ENCODE measurements at places on chromosomes 12 and 14. TPM values are rescaled to one million over a fixed set of nuclear protein-coding genes. Genes with fewer than 3 reads are reported as not detected.

DNA sequence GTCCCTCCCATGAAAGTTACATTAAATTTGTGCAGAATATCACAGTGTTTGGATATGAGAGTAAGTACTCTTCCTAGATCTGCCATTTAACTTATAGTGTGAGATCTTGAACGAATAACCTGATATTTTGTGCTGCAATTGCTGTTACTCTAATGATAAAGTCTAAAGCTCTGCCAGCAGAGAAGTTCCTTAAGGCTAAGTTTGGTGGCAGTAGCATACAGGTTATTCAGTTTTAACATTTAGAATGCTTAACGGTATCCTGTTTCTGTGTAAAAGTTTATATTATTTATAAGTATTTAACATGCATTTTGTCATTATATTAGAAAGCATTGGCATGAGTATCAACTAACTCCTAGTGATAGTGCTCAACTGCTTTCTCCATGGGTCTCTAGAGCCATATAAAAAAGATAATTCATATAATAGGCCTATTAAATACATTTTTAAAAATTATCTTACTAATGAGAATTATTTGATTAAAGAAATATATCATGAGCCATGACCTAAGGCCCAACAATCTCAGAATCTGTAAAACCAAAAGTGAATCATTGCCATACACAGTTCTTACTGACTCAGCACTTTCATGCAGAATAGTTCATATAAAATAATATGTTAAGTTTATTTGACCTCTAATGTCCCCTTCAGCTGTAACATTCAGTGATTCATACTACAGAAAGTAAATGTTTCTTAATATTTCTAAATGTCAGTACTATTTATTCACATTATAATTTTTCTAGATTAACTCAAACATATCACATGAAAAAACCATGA is 1058.6 kb downstream of the TRHDE start:
- DNase-seq, result no peak
- no peaks in the 10 kb centered on the region for H3K27me3 ChIP-seq
- no peak overlapping the region for H3K4me3 ChIP-seq
- no peaks in the 10 kb centered on the region for H3K4me1 ChIP-seq
- H3K36me3 ChIP-seq, result no peaks in the 10 kb centered on the region

DNA sequence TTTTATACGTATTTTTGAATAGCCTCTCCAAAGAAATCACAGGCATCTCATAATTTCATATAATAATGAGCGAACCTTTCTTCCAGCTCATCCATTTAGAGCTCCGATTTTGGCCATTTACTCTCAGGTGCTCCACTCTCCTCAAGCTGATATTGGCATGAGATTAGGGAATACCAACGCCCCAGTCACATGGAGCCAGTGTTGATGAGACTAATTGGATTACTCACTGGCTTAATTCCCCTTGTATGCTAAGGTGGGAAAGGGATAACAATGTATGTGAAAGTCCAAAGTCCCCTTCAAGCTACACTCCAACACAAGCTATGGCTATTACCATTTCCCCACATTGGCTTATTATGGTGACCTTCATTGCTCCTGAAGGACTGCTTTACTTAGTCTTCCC is 76.6 kb upstream of the NAV3 start:
- no peaks in the 10 kb centered on the region for H3K27me3 ChIP-seq
- no peaks in the 10 kb centered on the region for H3K36me3 ChIP-seq
- no peak for DNase-seq
- H3K27ac ChIP-seq, result no peak overlapping the region
- H3K4me1 ChIP-seq, result no peaks in the 10 kb centered on the region

PZP gene
- total RNA-seq, result not detected

DNA sequence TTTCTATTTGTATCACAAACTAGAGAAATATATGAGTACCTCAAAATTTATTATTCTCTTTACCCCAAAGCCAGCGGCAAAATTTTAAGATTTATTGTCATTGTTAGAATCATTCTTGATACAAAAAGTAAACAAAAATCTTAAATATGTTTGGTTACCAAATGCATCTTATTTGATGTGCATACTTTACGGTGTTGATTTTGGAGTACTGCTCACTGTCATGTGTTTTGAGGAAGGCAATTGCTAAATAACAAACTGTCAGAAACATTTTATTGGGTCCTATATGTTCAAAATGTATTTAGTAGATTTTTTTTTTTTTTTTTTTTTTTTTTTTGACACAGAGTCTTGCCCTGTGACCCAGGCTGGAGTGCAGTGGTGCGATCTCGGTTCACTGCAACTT is 124.9 kb downstream of the PTPRR start:
- no peaks in the 10 kb centered on the region for H3K36me3 ChIP-seq
- H3K27me3 ChIP-seq, result no peaks in the 10 kb centered on the region
- no peaks in the 10 kb centered on the region for H3K4me1 ChIP-seq
- H3K27ac ChIP-seq, result no peak overlapping the region
- H3K4me3 ChIP-seq, result no peak overlapping the region

DNA sequence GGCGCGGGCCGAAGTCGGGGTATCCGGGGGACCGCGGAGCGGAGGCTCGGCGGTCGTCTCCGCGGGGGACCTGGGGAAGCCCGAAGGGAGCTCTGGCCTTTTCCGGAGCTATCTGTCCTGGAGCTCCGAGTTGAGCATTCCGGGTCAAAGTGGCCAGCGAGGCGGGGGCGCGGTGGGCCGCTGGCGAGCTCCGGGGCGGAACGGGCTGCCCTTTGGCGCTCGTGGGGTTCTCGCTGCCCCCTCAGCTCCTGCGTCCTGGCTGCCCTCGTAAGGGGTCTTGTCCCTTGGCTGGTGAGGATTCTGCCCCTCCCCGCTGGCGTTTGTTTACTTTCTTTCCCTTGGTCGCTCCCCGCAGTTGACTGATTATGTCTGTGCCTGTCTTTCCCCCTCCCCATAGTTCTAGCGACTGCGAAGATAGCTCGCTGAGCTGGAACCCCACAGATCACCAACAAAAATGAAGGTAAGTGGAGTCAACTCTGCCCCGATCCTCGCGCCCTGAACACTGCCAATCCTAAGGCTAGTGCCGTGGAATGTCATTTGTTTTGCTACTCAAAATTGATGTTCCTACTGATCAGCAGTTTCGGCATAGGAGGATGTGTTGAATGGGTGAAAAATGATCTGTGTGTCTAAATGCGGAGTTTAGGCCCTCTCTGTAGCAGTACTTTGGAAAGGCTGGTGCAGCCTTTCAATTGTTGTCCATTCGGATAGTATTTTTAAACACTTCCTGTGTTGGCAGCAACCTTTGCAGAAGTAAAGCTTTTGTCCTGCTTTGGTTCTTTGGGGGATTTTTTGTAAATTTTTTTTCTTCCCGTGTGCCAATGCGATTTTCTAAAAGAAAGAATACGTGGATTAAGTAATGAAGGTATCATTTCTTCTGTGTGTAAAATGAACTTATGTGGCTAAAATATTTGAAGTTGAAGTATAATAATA is 1.3 kb downstream of the ARID4A start:
- H3K27me3 ChIP-seq, result no peaks in the 10 kb centered on the region
- peaks cover 27% of the 10 kb centered on the region for H3K4me1 ChIP-seq
- peaks cover 17% of the 10 kb centered on the region for H3K36me3 ChIP-seq

DNA sequence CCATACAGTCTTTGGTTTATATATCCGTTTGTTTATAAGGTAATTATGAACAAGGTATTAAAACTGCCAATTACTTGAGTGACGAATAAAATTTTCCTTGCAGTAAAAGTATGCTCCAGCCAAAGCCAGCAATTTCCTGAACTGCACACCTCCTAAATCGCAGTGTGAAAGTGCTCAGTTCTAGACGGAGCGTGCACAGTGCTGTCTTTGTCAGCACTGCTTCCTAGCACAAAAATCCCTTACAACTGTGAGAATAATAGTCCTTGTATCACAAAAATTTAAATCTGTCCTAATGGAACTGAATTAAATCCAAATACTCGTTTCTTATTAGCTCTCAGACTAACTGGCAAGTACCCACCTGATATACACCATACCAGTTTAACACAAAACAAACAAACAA is 26.3 kb downstream of the LRIG3 start:
- H3K27ac ChIP-seq, result no peak overlapping the region
- no peak for DNase-seq
- H3K4me1 ChIP-seq, result no peaks in the 10 kb centered on the region
- H3K4me3 ChIP-seq, result no peak overlapping the region
- no peaks in the 10 kb centered on the region for H3K27me3 ChIP-seq
- H3K36me3 ChIP-seq, result no peaks in the 10 kb centered on the region

ALX1 gene
- total RNA-seq, result not detected

DNA sequence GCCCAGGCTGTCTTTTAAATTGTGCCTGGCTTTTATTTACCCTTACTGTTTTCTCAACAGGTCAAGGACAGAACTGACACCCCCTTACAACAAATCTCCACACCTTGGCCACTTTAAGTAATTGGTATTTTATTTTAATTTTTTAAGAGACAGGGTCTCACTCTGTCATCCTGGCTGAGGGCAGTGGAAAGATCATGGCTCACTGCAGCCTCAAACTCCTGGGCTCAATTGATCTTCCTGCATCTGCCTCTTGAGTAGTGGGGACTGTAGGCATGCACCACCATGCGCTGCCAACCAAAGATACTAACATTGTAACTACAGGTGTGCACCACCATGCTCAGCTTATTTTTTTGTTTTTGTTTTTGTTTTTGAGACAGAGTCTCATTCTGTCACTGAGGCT is 109.8 kb downstream of the PTPN11 start:
- H3K27ac ChIP-seq, result no peak overlapping the region
- no peak overlapping the region for H3K4me3 ChIP-seq
- H3K27me3 ChIP-seq, result peaks cover 7% of the 10 kb centered on the region
- no peak for DNase-seq
- no peaks in the 10 kb centered on the region for H3K36me3 ChIP-seq
- no peaks in the 10 kb centered on the region for H3K4me1 ChIP-seq

TXNRD1 gene
- total RNA-seq, result 89.5 TPM

- peaks cover 4% of the 10 kb centered on the region for H3K36me3 ChIP-seq
- H3K4me1 ChIP-seq, result peaks cover 14% of the 10 kb centered on the region
- no peaks in the 10 kb centered on the region for H3K27me3 ChIP-seq
- no peak overlapping the region for H3K4me3 ChIP-seq
- peak; percentile 60 for DNase-seq
- no peak overlapping the region for H3K27ac ChIP-seq
These were observed 37.1 kb upstream of the FOXJ2 start for GRCh38 chr12:7995266-7995963.
